Stimulated activated CD4-positive, alpha-beta T cell treated with anti-CD3 and anti-CD28 coated beads, TNF-alpha, amount 100 ng/mL, for 24 hours (primary cell): ENCODE measurements at places on chromosomes 5 and 9.

DNA sequence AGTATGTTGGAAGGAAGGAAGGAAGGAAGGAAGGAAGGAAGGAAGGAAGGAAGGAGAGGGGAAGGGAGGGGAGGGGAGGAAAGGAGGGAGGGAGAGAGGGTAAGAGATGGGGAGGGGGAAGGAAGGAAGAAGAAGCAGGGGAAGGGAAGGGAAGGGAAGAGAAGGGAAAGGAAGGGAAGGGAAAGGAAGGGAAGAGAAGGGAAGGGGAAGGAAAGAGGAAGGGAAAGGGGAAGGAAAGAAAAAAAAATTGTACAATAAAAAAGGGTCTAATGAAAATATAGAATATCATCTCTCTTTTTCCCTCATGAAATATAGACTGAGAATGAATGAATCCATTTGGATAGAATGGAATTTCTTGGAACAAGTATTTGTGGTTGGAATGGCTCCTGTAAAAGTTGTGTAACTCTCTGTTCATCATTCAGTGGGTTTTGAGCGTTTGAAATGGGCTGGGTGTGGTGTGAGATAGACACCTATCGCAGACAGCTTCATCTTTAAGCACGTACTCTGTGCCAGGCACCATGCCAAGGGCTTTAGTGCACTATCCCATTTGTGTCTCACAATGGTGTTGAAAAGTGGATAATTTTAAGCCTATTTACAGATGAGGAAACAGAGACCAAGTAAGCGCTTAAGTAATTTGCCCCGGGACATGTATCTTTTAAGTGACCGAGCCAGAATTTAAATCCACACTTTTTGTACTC lies 11.6 kb upstream of the PAPPA start:
- DNase-seq, result no peak

DNA sequence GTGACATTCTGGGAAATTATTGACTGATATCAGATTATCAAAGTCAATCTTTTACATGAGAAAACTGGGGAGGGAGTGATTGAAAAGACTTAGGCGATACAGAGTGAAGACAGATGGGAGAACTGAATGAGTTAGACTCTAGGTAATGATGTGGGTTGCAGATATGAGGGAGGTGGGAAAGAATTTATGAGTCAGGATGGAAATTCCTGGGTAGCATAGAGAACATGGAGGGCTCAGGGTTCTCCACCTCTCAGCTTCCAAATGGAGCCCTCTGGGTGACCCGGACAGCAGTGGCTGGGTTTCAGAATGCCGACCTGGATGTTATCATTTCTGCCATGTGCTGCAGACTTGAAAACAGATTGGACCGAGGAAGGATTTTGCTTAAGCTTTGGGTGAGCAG lies 75.4 kb upstream of the SHB start:
- no peak for DNase-seq

GRCh38 chr9:94302426-94302825 lies 26.0 kb downstream of the NUTM2F start:
- no peak for DNase-seq

- DNase-seq, result no peak
These were observed 117.9 kb downstream of the ANXA1 start for GRCh38 chr9:73269430-73270101.

DNA sequence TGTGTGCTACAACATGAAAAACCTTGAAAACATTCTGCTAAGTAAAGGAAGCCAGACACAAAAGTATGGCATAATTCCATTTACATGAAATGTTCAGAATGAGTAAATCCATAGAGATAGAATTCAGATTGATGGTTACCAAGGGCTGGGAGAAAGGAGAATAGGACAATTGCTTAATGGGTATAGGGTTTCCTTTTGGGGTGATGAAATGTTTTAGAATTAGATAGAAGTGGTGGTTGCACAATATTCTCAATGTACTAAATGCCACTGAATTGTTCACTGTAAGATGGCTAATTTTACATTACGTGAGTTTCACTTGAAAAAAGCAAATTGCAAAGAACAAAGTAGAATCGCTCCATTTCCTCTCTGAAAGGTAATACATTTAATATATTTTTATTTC lies 43.0 kb upstream of the GAS1 start:
- DNase-seq, result no peak

DNA sequence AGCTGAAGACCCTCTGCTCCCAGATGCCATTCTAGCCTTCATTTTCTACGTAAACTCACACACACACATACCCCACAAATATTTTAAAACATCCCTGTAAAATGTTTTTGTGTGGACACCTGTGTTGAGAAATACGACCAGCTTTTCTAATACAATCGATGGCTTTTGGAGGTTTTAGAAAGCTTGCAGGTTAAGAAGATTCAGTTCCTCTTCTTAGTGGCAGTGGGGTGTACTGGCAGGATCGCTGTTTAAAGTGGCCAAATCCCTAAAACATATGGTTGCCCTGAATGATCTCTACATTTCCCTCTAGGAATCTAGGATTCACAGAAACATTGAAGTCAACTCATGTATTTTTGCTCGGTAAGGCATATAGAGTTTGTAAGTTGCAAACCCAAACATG lies 236.3 kb downstream of the NSG2 start:
- DNase-seq, result no peak

DNA sequence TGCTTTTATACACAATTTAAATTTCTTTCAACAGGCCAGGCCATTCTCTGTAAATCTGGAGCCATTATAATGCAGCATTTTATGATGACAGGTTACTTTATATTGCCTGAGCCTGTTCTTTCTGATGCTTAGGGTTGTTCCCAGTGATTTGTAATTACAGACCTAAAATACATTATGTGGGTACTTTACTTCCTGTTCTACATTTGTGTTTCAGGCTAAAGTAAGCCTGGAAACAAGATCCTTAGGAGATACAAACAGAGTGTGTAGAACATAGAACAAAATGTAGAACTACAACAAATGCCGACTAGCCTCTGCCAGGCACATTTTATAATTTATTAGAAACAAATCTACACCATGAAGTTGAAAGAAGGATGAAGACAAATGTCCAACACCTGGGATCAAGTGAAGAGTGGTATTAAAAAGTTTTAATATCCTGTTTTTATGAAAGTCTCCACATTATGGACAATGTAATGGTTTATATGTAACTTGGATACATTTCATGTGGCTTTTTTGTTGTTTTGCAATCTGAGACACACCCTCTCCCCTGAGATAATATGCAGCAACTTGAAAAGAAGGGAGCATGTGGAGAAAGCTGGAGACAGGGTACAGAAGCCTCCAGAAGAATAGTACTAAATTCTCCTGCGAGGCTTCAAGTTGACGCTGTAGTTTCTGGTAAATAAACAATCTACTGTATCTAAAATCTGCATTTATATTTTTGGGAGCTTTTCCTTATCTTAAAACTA lies 46.9 kb downstream of the VCAN start:
- DNase-seq, result no peak

DNA sequence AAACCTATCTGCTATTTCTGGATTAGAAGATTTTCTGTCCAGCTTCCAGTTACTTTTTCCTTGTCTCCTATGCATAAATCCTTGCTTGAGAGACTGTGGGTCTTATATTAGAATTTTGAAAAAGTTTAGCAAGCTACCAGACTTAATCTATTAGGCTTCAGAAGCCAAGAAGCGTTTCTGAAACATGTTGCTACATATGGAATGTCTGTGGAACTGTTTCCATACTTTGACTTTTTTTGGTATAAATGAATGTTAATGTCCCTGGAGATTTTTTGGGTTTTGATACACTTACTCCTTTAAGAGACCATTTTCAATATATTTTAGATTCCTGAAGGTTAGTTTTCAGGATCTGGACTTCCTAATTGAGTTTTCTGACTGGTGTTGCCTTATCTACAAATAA lies 191.4 kb upstream of the SGCD start:
- no peak for DNase-seq

DNA sequence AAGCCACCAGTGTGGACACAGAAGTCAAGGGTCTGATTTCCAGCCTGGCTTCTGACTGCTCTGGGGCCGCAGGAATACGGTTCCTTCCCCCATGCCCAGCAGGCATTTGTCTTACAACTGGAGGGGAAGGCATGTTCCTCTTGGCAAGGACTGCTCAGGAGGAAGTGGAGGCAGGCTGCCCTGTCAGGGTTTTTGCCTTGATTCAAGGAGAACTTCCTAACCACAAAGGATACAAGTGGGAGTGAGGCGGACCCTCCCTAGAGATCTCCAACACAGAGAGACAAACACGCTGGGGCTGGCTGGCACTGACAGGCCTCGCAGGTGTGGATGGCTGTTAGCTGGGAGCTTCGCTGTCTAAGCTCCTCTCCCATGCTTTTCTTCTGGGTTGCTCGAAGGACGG lies 19.1 kb downstream of the TGFBI start:
- DNase-seq, result no peak

GRCh38 chr9:137031904-137032640 lies at the start of gene FUT7:
FUT7 (minus strand) TSS chr9:137032088; CDS start chr9:137031991, 97 bp downstream.
- DNase-seq, result no peak

DNA sequence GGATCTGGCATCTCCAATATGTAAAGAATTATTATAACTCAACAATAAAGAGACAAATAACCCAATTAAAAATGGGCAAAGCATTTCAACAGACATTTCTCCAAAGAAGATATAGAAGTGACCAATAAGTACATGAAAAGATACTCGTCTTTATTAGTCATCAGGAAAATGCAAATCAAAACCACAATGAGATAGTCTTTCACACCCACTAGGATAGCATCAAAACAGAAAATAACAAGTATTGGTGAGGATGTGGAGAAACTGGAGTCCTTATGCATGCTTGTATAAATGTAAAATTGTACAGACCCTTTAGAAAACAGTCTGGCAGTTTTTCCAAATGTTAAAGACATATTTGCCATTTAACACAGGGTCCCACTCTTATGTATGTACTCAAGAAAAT lies 39.1 kb upstream of the ITGA1 start:
- DNase-seq, result no peak

GRCh38 chr5:124956471-124957029 lies 210.1 kb upstream of the ZNF608 start:
- no peak for DNase-seq

GRCh38 chr9:2339416-2339815 lies 282.2 kb upstream of the VLDLR start:
- DNase-seq, result no peak
